NCI-H1105 (cell line): ENCODE measurements at places on chromosomes 12 and 14.

DNA sequence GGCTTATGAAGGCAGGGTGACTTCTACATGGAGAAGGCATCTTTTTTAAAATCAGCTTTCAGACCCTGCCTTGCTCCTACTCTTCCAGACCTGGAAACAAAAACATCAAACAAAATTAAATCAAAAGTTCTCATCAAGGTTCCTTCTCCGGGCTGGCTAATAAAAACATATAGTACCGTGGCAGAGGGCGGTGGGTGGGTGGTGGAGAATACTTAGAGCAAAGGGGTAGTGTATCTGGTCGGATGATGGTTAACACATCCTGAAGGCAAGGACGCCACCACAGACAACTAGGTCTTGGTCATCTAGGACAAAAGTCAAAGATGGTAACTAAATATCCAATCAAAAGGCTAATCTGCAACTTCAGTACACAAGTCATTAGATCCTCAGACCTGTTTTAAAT lies 1.8 kb downstream of the DAD1 start:
- no peak for DNase-seq

GRCh38 chr14:95936041-95936440 lies 59.4 kb downstream of the TUNAR start:
- DNase-seq, result no peak

DNA sequence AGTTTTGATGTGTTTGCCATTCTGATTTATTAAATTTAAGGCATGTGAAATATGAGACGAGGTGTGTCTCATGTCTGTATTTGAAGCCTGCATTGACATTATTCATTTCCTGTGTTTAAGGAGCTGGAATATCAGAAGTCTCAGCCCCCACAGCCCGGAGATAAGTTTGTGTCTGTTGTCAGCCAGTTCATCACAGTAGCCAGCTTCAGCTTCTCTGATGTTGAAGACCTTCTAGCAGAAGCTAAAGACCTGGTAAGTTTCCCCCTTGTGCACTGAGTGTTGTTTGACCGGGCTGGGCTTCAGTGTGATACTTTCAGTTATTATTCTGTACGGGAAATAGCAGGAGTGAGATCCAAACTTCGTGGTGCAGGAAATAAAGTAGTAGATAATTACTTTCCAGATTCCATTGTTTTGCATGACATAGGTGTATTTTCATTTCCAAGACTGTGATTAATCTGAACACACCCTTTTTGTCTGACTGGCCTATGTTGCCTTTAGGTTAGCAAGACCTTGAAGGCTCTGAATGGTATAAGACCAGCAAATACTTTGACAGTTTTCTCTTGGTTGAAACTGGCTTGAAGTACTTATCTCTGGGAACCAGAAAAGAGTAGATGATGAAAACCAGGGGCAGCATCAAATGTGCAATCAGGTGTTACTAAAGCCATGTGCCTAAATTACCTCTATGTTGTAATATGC lies 101.5 kb downstream of the GPR135 start:
- no peak for DNase-seq

DNA sequence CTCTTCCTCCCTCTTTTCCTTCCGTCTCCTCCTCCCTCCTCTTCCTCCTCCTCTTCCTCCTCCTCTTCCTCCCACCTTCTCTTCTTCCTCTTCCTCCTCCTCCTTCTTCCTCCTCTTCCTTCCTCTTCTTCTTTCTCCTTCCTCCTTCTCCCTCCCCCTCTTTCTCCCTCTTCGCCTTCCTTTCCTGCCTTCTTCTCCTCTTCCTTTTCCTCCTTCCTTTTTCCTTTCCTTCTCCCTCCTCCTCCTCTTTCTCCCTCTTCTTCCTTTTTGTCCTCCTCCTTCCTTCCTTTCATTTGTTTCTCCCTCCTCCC lies 36.0 kb downstream of the MEG3 start:
- no peak for DNase-seq

DNA sequence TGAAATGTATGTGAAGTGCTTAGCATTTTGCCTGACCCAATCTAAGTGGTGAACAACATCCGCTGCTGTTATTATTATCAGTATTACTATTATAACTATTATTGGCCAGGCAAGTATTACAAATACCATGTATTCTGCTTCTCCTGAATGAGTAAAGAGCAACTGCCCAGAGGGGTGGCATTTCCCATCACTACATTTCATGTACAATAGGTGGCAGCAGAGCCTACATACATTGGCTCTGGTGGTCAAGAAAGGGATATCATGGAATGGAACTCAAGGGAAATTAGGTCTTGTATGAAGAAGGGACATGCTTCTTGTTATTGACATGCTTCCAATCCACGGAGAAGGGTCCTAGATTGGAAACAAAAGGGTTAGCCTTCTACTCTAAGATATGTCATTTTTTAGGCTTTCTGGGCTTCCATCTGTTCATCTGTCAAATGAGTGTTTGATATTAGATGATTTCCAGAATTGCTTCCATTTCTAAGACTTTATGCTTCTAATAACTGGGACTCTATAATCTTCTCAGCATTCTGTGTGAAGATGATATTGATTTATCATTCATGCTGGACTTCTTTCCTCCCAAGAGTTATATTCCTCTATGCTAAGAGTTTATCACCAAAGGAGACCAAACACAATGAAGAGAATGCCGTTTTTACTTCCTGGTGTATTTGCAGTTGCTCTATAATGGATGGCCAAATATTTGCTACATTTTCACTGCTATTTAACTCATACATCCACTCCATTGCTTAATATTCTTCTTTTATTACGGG lies 239.1 kb downstream of the SSPN start:
- DNase-seq, result peak; percentile 53

DNA sequence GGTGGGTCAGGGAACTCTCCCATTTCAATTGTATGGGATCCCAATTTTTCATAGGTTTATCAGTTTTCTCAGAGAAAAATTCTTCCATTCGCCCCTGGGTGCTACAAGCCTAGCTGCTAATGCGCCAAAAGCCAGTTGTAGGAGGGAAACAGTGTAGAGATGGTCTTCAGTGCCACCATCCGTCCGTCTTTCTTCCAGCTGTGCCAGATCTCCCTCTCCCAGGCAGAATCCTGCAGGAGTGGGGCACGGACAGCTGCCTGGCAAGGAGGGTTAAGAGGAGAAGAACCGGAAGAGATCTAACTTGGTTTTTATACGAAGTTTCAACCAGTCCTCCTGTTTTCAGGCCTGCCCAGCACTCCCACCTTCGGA lies 38.9 kb upstream of the FUT8 start:
- peak; percentile 38 for DNase-seq

GRCh38 chr14:26538176-26538575 lies 59.7 kb downstream of the NOVA1 start:
- no peak for DNase-seq

DNA sequence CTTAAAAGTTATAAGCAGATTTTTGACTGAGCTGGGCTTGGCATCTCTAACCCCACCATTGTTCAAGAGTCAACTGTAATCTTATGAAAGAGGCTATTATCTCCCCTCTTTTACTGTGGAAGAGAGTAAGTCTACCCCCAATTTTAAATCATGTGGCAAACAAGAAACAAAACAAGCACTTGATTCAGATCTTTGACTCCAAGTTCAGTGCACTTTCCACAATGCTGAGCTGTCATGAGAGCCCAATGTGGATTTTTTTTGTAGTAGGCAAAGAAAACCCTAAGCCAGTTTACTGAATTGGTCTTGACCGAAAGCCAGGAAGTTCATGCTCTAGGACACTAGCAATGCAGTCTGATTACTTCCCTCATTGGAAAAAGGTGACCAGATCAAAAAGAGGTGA lies 306.2 kb downstream of the GALC start:
- DNase-seq, result no peak
